ENCODE measurements at places on chromosomes 12 and 14.

DNA sequence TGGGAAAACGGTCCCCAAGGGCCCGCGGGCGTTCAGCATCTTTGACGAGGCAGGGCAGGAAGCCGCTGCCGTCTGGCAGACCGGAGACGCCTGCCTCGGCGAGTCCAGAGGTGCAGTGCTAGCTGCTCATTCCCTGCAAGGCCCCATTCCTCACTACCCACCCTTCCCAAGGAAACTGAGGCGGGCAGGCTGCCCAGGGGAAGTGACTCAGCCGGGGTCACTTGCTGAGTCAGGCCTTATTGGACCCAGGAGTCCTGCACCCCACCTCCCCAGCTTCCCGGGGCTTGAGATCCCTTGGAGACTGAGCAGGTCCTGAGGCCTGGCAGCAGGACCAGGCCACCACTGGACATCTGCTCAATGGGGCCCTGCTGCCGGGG is 3.7 kb downstream of the SH2B3 start:
- DNase-seq: no peak

GRCh38 chr14:88770736-88771135 is 22.0 kb downstream of the EML5 start:
- no peak for DNase-seq

DNA sequence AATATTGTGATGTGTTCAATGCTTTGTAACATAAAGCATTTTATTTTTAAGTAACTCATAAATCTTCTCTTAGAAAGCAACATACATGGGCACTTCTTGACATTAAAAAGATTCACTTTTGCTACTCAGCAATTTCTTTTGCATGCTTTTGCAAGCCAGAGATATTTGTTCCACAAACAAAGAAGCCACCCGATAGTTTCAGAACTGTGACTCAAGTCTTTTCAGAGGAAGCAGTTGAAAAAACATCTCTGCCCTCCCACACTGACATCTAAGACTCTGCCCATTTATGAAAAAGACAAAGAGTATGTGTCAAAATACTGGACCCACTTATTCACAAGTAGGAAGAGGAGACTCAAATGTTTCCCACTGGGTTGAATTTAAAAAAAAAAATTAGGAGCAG is 7.5 kb downstream of the APPL2 start:
- DNase-seq: no peak

DNA sequence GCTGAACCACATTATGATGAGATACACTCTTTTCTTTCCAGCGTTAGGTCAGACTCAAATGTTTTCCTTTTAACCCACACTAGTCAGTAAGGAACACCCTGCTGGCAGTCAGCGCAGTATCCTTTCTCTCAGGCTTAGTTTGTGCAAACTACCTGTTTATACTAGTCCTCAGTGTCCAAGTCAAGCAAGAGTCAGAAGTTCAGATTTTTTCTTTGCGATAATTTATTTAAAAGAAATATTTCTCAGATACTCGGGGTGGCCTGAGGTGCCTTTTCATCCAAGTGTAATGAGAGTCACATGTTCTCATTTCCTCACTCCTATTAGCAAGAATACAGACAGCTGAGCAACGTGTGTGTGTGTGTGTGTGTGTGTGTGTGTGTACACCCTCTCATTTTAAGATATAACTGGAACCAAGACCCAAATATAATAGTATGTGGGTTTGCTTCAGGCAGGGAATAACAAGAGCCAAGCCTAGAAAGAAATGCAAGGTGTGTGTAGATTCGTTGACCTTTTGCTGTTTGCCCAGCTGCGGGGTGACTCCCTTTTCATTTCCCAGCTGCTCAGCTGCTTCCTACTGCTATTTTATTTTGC is 182.7 kb downstream of the KICS2 start:
- DNase-seq: no peak

DNA sequence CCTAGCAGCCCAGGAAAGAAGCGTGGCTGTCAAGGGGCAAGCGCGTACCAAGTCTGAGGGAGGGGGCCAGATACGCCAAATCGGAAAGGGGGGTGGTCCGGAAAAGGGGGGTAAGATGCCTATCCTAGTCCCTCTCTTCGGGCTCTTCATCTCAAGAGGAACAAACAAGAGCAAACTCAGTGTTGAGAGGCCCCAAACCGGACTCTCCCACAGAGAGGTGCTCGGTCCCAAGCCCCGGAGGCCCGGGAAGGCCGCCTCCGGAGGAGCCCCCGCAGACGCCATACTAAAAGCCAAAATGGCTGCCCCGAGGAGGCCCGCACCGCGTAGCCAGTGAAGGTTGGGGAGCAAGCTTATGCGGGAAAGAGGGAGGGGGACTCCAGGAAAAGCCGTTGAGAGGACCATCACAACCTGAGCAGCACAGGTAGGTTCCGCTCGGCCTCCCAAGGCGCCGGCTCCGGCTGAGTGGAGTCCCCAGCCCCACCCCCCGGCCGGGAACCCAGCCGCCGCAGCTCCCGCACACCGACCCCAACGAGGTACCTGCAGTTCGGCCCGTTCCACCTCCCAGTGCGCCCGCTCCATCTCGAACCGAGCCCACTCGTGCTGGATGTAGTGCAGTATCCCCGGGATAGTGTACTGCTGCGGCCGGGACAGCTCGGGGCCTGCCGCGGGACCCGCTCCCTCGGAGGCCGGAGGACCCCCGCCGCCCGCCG is at the start of gene AP4S1:
AP4S1 (plus strand) TSS at position 283 of the 710 bp plus-strand sequence. CDS start 40,548 bp downstream, outside the sequence.
- DNase-seq: peak; percentile 45

GRCh38 chr14:51578853-51579252 is 72.9 kb upstream of the FRMD6 start:
- DNase-seq: no peak

DNA sequence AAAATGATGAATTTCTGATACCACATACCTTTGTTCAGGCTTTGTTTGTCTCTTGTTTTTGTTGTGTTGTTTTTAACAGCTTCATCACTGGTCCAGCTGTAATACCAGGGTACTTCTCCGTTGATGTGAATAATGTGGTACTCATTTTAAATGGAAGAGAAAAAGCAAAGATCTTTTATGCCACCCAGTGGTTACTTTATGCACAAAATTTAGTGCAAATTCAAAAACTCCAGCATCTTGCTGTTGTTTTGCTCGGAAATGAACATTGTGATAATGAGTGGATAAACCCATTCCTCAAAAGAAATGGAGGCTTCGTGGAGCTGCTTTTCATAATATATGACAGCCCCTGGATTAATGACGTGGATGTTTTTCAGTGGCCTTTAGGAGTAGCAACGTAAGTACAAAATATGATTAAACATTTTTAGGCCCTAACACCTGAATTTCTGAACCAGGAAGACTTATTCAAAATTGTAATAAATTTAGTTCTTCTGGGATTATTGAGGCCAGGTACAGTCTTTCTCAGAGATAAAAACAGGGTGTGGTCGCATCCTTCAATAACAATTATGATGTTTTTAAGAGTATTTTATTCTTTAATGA is 22.4 kb downstream of the RXYLT1 start:
- no peak for DNase-seq

- DNase-seq: no peak
Observed at GRCh38 chr14:60573943-60574495, 65.1 kb downstream of the SIX6 start.

DNA sequence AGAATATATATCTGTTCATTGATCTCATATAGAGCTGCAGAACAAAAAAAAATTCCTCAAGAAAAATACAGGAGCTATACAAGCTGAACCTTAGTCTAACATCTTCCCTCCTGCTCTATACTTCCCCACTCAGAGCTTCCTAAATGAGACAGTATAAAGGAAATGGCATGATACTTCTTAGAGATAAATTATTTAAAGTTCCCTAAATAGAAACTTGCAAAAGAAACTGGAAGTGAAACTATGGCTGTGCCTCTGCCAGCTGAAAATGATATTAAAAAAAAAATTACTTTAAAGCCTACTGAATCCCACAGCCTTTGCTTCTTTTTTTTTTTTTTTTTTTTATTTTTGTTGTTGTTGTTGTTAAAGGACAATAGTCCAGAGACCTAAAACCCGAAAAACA is 11.6 kb upstream of the NEK9 start:
- no peak for DNase-seq

GRCh38 chr12:122819209-122819785 is 16.0 kb upstream of the HIP1R start:
- no peak for DNase-seq

- no peak for DNase-seq
Observed at GRCh38 chr12:114136631-114137030, 170.5 kb upstream of the RBM19 start.

DNA sequence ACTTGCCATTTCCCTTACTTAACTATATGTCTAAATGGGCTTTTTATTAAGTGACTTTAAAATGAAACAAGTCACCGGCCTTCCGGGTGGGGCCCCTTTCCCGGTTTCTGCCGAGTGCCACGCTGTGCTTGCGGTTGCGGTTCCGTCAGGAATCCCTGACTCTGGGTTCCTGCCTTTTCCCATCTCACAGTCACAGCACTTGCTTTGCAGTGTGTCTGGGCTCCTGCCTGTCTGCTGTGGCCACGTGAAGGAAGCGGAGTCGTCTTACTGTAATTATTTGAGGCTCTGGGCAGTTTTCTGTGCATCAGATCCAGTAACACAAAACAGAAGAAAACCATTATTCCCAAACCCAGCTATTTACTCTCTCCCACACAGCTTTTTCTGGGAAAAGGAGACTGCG is 44.0 kb upstream of the FRMD6 start:
- DNase-seq: no peak

- DNase-seq: no peak
Observed at GRCh38 chr12:30120522-30120921, 336.8 kb upstream of the TMTC1 start.

DNA sequence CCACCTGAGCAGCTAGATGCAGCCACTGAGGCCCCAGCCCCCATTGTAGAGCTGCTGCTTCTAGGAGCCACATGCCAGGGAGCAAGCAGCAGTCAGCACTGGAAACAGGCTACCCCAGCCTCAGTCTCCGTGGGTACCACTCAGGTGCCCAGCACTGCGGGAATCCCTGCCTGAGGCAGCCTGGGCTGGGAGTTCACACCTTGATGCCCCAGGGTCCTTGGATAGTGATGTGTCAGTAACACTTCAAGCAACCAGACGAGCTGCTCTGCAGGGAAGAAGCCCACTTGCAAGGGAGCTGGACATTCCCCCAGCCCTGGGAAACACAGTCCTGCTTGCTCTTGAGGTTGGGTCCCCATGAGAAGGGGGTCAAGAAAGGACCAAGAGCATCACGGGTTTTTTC is 90.7 kb downstream of the ZFP36L1 start:
- no peak for DNase-seq

- no peak for DNase-seq
Observed at GRCh38 chr12:24952389-24952788, 3.5 kb upstream of the BCAT1 start.
